ENCODE measurements at places on chromosomes 7 and 10. TPM values are rescaled to one million over a fixed set of nuclear protein-coding genes. Genes with fewer than 3 reads are reported as not detected.
A peak's percentile ranks its signal among the peaks of the same experiment; 100 is the strongest.

DNA sequence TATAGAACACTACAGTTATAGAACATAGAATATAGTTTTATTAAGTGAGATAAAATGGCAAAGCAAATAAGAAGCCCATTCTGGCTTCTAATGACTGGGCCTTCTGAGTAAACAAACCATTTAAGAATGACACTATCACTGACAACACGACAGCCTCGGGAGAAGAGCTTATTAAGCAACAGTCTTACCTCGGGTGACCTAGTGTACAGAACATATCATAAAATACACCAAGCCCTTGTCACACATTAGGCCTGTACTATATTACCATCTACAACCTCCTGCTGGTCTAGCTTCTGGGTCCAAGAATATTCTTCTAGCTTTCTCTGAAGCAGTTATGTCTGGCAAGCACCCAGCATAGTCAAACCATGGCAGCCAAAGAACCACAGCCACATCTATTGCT lies 32.0 kb downstream of the CCDC186 start:
- no peak for DNase-seq

DNA sequence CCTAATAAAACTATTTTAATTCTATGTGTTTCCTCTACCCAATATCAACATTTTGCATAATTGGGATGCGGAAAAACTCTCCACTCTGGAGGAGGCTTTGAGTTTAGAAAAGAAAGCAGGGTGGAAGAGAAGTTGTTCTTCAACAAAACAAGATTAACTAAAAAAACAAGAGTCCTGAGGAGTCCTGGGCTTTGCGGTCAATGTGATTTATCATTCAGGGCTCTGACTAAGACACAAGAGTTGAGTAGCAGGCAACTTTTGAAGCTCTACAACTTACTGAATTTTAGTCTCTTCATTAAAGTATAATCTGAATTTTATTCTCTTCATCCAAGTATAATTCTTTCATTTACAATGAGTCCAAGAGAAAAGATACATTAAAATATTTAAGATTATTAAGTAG lies 18.3 kb upstream of the TMEM26 start:
- no peak for DNase-seq

DNA sequence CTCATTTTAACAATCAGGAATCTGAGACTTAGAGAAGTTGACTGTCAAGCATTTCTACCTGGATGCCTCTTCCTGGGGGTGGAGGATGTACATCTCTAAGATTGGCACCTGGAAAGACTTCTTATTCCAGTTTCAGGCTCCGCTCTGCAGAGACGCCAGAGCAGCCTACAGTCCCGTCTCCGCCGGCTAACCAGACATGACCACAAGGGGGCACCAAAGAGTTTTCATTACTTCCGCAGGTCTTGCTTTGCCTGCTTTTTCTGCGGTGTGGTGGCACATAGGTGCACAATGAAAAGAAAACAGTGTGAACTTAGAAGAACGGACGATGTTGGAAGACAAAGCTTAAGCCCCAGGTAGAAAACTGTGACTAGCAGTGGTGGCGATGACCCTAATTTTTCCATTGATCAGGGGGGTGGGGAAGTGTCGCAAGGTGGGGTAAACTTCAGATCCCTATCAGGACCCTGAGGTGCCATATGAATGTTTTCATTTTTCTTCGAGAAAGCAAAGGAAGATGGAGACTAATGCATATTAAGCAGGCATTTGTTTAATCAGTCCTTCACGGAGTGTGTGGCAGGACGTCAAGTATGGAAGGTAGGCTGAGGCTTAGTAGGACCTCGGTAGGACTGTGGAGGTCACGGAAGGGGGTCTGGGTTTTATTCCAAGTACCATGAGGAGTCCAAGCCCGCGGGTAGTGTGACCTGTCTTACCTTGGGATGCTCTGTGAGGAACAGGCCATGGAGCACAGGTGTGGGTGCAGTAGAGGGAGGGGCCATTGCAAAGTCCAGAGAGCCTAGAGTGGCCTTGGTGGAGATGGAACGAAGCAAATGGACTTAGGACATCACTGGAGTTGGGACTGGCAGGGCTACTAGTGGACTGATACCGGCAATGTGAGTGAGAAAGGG lies 60.1 kb upstream of the SORCS3 start:
- peak; percentile 72 for DNase-seq

DNA sequence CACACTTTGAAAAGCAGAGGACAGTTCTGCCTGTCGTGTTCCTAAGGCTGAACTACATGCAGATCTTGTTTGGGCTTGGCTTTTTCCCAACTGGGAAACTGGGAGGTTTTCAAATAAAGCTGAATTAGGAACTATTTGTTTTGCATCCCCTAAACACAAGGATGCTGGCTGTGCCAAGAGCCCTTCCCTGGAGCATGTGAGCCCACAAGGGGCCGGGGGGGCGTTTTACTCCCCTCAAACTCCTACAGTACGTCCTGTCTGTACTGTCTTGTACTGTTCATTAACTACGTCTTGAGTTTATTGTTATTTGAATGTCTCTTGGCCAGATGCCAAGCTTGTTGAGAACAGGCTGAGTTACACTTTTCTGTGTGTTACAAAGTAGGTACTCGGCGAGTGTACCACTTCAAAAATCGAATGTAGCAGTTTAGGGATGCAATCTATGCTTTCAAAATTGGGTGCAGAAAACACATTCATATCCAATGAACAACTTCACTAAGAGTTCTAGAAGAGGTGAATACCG lies 94.9 kb downstream of the GFRA1 start:
- DNase-seq = no peak

The H2BK1 gene
- total RNA-seq = not detected

The SGCE gene
- 64.9 TPM for total RNA-seq

The ZKSCAN1 gene
- 34.2 TPM for total RNA-seq

The MYL10 gene
- total RNA-seq = not detected

DNA sequence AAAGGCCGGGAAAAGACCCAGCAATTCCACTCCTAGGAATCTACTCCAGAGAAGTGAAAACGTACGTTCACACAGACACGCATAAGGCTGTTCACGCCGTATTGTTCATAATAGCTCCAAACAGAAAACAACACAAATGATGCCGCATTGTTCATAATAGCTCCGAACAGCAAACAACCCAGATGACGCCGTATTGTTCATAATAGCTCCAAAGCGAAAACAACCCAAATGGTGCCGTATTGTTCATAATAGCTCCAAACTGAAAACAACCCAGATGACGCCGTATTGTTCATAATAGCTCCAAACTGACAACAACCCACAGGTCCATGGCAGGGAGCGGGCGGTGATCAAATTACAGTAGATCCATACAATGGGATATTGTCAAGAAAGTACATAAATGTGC lies 85.2 kb upstream of the DNAAF5 start:
- peak; percentile 64 for DNase-seq

The VSTM4 gene
- total RNA-seq = 25.2 TPM

The SH2D4B gene
- not detected for total RNA-seq

The LIPK gene
- total RNA-seq = not detected

- peak; percentile 77 for DNase-seq
These were observed 23.2 kb upstream of the ZNF32 start for GRCh38 chr10:43671659-43672531.

All from myocyte (in vitro differentiated cells).